ENCODE measurements at places on chromosomes 2 and 18. TPM values are rescaled to one million over a fixed set of nuclear protein-coding genes. Genes with fewer than 3 reads are reported as not detected.

ROCK1 gene
- total RNA-seq: 57.3 TPM

CNRIP1 gene
- total RNA-seq: 20.0 TPM

SLC4A5 gene
- total RNA-seq: 2.1 TPM

MYO5B gene
- 179 TPM for total RNA-seq

DSG3 gene
- total RNA-seq: 0.14 TPM

PTPN18 gene
- total RNA-seq: 120 TPM

APOB gene
- total RNA-seq: 0.47 TPM

NCK2 gene
- total RNA-seq: 52.2 TPM

THADA gene
- total RNA-seq: 20.1 TPM

DSG1 gene
- total RNA-seq: not detected

OSR1 gene
- 15.8 TPM for total RNA-seq

- DNase-seq: no peak
Measured at GRCh38 chr2:150698016-150698661, 210.7 kb upstream of the RND3 start.

GRCh38 chr2:137823196-137823595 lies 141.1 kb upstream of the HNMT start:
- no peak for DNase-seq

DNA sequence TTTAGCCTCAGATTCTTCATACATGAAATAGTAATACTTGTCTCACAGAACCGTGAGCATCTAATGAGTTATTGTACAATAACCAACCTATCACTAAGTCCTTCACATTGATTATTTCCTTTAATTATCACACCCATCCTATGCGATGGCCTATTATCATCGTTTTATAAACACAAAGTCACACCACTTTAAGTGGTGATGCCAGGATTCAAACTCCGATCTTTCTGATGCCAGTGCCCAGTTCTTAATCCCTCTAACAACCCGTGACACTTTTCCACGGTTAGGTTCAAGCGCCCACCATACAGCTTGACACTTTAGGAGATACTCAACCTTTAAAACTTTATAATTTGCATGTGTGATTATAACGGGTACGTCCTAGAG lies 523 bp upstream of the ALMS1 start:
- DNase-seq: no peak

GRCh38 chr2:214377286-214377624 lies 33.6 kb upstream of the VWC2L start:
- DNase-seq: no peak

- DNase-seq: no peak
Measured at GRCh38 chr2:139218181-139218580, 438.0 kb upstream of the NXPH2 start.

- DNase-seq: no peak
Measured at GRCh38 chr2:209942426-209942825, 60.0 kb upstream of the RPE start.

GRCh38 chr2:7971841-7972240 lies 710.0 kb upstream of the ID2 start:
- DNase-seq: no peak
